Cardiac muscle cell (in vitro differentiated cells and primary cell): ENCODE measurements at places on chromosomes 16 and 17. TPM values are rescaled to one million over a fixed set of nuclear protein-coding genes. Genes with fewer than 3 reads are reported as not detected.

PRKCB gene
- 0.66 and 1.6 TPM in 2 replicates for total RNA-seq

CORO1A gene
- total RNA-seq, result 0.92 and 3.2 TPM in 2 replicates

GRCh38 chr17:75895370-75896155, 1.2 kb downstream of the TRIM65 start:
- peak; percentile 28 for DNase-seq

DNA sequence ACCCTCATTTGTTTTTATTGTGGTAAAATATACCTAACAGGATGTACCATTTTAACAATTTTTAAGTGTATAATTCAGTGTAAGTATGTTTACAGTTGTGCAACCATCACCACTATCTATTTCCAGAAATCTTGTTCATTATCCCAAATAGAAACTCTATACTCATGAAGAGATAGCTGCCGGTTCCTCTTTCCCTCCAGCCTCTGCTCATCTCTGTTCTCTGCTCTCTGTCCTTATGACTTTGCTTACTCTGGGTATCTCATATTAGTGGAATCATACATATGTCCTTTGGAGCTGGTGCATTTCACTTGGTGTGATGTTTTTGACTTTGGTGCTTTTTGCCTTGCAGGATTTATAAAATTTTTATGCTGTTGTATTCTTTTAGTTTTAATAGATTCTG, 19.4 kb downstream of the CYLD start:
- no peak for DNase-seq

GPR139 gene
- not detected in 2 replicates for total RNA-seq

GRCh38 chr16:11835891-11836649, 15.3 kb downstream of the RSL1D1 start:
- DNase-seq, result peak; percentile 71

CASKIN1 gene
- 15.5 TPM in 2 replicates for total RNA-seq

GRCh38 chr16:85151603-85152413, 39.5 kb upstream of the CIBAR2 start:
- DNase-seq, result peak; percentile 87

DNA sequence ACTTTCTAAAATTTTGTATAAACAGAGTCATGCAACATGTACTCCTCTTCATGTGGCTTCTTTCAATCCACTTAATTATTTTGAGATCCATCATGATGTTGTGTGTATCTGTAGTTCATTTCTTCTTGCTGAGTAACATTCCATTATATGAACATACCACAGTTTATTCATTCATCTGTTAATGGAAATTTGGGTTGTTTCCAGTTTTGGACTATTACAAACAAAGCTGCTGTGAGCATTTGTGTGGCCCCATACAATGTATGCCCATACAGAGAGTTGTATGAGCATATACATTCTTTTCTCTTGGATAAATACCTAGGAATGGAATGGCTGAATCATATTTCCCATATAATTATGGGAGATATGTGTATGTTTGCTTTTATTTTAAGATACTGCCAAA, 85.6 kb downstream of the CLEC16A start:
- DNase-seq, result no peak

DNA sequence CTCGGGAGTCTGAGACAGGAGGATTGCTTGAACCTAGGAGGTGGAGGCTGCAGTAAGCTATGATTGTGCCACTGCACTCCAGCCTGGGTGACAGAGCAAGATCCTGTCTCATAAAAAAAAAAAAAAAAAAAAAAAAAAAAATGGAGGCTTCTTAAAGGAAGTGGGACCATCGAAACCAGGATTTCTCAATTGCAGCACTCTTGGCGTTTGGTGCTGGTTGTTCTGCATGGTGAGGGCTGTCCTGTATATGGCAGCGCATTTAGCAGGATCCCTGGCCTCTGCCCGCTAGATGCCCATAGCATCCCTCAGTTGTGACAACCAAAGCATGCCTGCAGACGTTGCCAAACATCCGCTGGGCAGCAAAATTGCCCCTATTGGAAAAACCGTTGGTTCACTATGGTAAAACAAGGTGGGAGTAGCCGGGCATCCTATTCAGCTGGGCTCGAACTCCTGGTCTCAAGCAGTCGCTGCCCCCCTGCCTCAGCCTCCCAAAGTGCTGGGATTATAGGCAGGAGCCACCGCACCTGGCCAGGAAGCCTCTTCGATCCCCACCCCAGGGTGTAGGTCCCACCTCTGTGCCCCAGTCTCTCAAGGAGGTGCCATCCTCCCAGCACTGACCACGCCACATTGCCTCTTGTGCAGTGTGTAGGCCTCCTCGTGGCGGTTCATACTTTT, 6.5 kb upstream of the NPIPB7 start:
- no peak for DNase-seq

DNA sequence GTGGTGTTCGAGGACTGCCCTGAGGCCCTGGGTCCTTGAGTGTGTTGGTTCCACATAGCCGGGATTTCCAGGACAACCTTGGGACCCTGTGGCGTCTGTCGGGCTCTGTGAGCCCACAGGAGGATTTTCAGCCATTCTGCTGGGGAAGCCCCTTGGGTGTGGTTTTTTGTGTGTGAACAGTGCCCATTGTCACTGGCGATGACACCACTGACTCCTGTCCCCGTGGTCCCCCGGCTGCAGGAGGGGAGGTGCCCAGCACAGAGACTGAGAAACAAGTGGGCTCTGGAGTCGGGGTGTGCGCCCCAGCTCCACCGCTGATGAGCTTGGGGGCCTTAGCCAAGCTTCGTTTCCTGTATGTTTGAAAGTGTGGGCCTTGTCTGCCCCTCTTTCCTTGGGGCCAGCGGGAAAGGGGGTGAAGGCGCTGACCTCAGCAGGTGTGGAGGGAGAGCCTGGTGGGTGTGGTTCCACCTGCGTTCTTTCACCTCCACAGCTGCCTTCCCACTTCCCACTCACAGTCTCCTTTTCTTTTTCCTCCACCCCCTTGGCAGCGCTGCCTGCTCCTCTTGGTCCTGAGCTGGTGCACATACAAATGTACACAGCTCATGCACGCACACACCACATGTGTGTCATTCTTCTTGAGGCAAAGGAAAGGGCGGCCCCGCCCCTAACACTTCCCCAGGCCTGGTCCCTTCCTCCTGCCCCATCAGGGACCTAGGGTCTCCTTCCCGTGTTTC, 16.1 kb downstream of the MGRN1 start:
- DNase-seq, result no peak

DNA sequence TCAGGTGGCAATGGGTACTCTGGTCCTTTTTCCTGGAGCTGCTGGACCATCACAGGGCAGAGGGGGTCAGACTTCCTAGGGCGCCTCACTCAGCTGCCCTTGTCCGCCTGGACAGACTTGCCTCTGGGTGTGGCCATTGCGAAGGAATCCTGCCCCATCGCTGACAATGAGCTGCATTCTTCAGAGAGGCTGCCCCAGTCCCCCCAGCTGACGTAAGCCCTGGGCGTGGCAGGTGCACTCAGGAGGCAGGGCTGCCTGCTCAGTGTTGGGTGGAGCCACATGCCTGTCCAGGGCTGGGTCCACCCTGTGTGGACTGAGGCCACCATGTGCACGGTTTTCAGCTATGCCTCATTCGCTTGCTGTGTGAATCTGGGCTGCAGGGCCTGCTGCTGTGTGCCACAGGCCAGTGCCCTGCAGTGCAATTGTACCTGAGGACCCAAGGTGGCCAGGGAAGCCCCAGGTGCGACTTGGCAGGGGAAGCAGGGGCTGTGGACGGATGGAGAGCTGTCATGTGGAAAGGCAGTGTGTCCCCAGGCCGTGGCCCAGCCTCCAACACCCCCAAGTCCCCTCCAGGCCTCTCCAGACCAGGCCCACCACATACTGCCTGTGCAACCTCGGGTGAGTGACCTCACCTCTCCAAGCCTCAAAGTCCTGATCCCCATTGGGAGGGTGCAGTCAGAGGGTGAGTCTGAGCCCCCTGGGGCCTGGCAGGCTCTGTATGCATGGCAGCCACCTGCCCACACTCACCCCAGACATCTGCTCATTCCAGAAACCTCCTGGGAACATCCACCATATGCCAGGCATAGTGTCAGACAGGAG, 14.0 kb upstream of the MPRIP start:
- DNase-seq, result no peak

GRCh38 chr16:80427795-80428194, 113.0 kb upstream of the DYNLRB2 start:
- no peak for DNase-seq

- no peak for DNase-seq
Measured at GRCh38 chr16:11234884-11235702, 20.9 kb downstream of the SOCS1 start.

GRCh38 chr16:2447920-2448583, 11.9 kb upstream of the TEDC2 start:
- peak; percentile 35 for DNase-seq

- DNase-seq, result no peak
Measured at GRCh38 chr16:87615621-87616041, 13.3 kb downstream of the JPH3 start.

CDH5 gene
- 0.88 and 4.1 TPM in 2 replicates for total RNA-seq

DNA sequence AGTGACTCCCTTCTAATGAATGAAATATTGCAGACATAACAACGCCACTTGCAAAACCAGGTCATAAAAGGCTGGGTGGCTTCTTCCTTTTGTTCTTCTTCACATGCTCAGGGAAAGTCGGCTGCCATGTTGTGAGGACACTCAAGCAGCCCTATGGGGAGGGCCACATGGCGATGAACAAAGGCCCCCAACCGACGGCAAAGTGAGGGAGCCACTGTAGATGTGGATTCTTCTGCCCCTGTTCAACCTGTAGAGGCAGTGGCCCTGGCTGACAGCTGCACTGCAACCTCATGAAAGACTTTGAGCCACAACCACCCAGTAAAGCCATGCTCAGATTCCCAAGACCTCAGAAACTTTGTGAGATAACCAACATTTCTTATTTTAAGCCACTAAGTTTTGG, 203.5 kb upstream of the TNRC6C start:
- no peak for DNase-seq

GRCh38 chr16:886802-887731, 83.7 kb downstream of the LMF1 start:
- peak; percentile 16 for DNase-seq

XAF1 gene
- total RNA-seq, result not detected in 2 replicates

DNA sequence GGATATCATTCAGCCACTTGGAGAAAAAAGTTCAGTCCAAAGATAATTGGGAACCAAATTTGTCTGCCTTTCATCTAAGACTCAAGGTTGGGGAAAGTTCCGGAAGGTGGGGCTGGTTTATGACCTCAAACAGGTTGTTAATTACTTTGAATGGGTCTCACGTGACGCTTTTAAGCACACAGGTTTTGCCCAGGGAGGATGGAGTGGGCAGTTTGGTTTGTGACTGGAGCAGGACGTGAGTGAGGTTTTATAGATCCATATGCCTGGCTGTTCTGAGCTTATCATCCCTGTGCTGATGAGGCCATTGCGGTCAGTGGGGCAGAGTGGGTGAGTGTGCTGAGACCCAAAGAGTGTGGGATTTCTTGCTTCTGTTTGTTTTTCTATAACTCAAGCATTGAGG, 38.7 kb upstream of the GPRC5B start:
- no peak for DNase-seq

PSMC5 gene
- total RNA-seq, result 42.7 and 57.7 TPM in 2 replicates

OR4D1 gene
- total RNA-seq, result 0.04 TPM in 1 of 2 replicates, not detected in the other

MT2A gene
- 0.28 TPM in 1 of 2 replicates, not detected in the other for total RNA-seq

DNA sequence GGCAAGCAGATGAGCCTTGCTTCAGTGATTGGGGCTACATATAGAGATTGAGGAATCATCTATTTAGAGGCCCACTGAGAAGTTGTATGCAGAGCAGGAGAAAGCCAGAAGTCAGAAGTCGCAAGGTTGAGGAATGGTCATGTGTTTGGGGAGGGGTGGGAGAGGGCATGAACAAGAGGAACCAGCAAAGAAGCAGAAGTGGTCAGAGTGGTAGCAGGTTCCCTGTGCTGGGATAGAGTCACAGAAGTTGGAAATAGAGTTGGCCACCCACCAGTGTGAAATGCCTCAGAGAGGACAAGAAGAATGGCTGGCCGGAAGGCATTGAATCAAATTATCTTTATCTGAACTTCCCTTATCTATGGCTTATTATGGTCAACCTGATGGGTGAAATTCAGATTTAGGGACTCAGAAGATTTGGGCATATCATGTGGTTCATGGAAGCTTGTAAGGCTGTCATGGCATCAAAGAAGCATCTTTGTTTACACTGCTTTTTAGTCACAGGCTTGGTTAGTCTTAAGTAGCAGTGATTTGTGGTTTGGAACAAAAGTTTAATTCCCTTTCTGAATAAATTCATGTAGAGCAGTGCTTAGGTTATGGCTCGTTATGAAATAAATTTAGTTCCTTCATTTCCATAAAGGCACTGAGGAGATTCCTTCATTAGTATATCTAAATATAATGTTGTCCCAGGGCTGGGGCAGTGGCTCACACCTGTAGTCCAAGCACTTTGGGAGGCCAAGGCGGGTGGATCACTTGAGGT, 19.7 kb downstream of the MAP3K3 start:
- no peak for DNase-seq

DOC2B gene
- 0.35 and 1.6 TPM in 2 replicates for total RNA-seq

AIPL1 gene
- not detected in 2 replicates for total RNA-seq

DNA sequence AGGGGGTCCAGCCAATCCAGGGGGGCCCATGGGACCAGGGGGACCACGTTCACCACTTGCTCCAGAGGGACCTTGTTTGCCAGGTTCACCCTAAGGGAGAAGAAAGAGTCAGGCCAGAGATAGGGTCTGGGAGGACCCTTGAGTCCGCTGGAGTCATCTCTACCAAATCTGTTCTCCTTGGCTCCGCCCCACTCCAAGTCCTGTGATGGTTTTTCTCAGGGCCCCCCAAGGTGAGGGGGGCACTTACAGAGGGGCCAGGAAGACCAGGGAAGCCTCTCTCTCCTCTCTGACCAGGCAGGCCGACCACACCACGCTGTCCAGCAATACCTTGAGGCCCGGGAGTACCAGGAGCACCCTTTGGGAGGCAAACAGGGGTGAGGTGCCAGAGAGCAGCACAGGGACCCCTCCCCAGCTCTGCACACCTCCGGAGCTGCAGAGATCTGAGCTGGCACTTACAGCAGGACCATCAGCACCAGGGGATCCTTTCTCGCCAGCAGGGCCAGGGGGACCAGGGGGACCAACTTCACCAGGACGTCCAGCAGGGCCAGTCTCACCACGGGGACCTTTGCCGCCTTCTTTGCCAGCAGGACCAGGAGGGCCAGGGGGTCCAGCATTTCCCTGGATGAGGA, 12.4 kb downstream of the COL1A1 start:
- DNase-seq, result no peak
